Neural crest cell (in vitro differentiated cells): ENCODE measurements at places on chromosomes 16 and 17.
A peak's percentile ranks its signal among the peaks of the same experiment; 100 is the strongest.

DNA sequence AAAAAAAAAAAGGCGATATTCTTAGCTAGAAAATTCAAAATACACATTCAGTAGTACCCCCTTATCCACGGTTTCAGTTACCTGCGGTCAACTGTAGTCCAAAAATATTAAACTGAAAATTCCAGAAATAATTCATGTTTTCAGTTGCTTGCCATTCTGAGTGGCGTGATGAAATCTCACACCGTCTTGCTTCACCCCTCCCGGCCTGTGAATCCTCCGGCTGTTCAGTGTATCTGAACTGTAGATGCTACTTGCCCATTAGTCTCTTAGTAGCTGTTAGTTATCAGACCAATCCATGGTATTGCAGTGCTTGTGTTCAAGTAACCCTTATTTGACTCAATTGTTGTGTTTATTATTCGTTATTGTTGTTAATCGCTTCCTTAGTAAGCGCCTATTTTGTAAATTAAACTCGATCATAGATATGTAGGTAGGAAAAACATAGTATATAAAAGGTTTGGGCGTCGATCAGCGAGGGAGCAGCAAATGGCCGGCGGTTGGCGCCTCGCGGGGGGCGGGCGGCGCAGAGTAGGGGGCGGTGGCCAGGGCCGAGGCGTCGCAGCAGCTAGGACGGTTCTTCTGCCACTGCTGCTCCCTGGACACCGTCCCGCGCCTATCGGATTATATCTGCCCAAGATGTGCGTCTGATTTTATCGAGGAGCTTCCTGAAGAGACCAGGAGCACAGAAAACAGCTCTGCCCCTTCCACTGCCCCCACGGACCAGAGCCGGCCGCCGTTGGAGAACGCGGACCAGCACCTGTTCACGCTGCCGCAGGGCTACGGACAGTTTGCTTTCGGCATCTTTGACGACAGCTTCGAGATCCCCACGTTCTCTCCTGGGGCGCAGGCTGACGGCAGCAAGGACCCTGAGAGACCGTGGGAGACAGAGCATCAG is 39.8 kb upstream of the AKAP1 start:
- DNase-seq: no peak
- H3K4me1 ChIP-seq: no peaks in the 10 kb centered on the region
- no peak overlapping the region for H3K27ac ChIP-seq
- H3K27me3 ChIP-seq: peaks cover 9% of the 10 kb centered on the region
- no peaks in the 10 kb centered on the region for H3K36me3 ChIP-seq

GRCh38 chr16:1559446-1559975 is 26.0 kb downstream of the TMEM204 start:
- no peaks in the 10 kb centered on the region for H3K27me3 ChIP-seq
- peaks cover 3% of the 10 kb centered on the region for H3K36me3 ChIP-seq
- H3K27ac ChIP-seq: no peak overlapping the region

DNA sequence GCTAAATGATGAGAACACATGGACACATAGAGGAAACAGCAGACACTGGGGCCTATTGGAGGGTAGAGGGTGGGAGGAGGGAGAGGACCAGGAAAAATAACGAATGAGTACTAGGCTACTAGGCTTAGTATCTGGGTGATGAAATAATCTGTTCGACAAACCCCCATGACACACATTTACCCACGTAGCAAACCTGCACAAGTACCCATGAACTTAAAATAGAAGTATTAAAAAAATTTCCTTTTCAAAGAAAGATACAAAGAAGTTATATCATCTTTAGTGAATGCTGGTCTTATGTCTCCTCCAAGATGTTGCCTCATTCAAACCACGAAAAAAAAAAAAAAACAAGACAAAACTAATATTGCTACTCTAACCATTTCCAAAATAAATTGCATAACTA is 31.7 kb downstream of the MBTD1 start:
- no peaks in the 10 kb centered on the region for H3K4me1 ChIP-seq
- no peaks in the 10 kb centered on the region for H3K36me3 ChIP-seq
- H3K4me3 ChIP-seq: no peak overlapping the region

DNA sequence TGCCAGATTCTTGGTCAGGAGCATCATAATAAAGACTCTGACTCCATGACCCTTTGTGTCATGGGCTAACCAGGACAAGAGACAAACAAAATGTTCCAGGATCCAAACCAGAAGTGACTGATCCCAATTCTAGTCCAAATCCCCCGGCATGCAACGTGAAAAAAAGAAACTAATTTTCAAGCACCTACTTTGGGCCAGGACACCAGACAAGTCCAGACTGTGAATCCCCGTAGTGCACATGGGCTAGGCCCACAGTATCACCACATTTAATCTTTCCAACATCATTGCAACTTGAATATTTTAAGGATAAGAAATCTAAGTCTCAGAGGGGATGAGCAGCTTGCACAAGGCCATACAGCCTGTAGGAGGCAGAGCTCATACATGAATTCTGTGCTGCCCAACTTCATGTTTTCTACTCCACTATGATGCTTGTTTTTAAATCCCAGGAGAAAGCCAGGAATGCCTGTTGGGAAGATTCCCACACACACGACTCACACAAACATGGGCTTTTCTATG is 365.7 kb downstream of the NPIPA8 start:
- H3K36me3 ChIP-seq: peaks cover 2% of the 10 kb centered on the region
- H3K27me3 ChIP-seq: peaks cover 4% of the 10 kb centered on the region
- no peak overlapping the region for H3K4me3 ChIP-seq
- peaks cover 34% of the 10 kb centered on the region for H3K4me1 ChIP-seq

DNA sequence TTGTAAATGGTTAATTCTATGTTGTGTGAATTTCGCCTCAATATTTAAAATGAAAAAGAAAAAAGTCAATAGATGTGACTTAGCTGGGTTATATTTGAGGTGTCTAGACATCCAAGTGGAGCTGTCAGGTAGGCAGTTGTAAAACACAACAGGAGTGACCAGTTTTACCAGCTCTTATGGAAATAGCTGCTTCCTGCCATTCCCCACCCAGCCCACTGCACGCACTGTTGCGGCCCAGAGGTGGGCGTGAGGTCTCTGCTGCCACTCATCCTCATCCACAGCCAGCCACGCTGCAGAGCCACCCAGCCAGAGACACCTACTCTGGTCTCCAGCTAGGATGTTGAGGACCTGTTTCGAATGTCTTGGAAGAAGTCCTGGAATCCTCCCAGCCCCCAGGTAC is 3.4 kb upstream of the CARD14 start:
- H3K4me1 ChIP-seq: peaks cover 15% of the 10 kb centered on the region
- H3K36me3 ChIP-seq: no peaks in the 10 kb centered on the region
- no peak overlapping the region for H3K4me3 ChIP-seq

GRCh38 chr16:10992112-10992511 is 47.7 kb downstream of the CLEC16A start:
- DNase-seq: no peak
- no peak overlapping the region for H3K27ac ChIP-seq
- no peaks in the 10 kb centered on the region for H3K27me3 ChIP-seq
- peaks cover 3% of the 10 kb centered on the region for H3K36me3 ChIP-seq
- no peak overlapping the region for H3K4me3 ChIP-seq

- H3K4me1 ChIP-seq: no peaks in the 10 kb centered on the region
- peaks cover 42% of the 10 kb centered on the region for H3K36me3 ChIP-seq
- peaks cover 2% of the 10 kb centered on the region for H3K27me3 ChIP-seq
Measured at GRCh38 chr16:35743101-35743692, 2283.8 kb downstream of the TP53TG3F start.

GRCh38 chr17:16425698-16426659 is 10.6 kb downstream of the TRPV2 start:
- H3K4me3 ChIP-seq: no peak overlapping the region
- peaks cover 3% of the 10 kb centered on the region for H3K4me1 ChIP-seq
- no peak overlapping the region for H3K27ac ChIP-seq
- no peak for DNase-seq

GRCh38 chr16:79623062-79623461 is 22.5 kb upstream of the MAF start:
- peaks cover 5% of the 10 kb centered on the region for H3K27me3 ChIP-seq
- no peak overlapping the region for H3K4me3 ChIP-seq
- H3K4me1 ChIP-seq: no peaks in the 10 kb centered on the region
- no peaks in the 10 kb centered on the region for H3K36me3 ChIP-seq
- no peak for DNase-seq

DNA sequence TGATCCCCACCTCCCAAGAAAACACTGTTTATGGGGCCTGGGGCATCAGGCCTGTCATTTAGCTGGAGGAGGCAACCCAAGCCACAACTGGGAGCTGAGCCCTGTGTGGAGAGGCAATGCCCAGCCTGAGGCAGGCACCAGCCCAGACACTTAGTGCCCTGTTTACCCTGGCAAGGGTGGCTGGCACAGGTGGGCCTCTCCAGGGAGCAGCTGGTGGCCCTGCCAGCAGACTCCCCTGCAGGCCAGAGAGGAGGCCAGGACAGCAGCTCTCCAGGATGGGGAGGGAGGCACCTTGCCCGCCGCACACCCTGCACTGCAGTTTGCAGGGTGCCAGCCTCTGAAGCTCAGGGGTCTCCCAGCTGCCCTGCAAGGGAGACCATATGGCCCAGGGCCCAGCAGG is 9.1 kb upstream of the TMEM92 start:
- no peaks in the 10 kb centered on the region for H3K36me3 ChIP-seq
- H3K4me1 ChIP-seq: peaks cover 60% of the 10 kb centered on the region
- no peak overlapping the region for H3K4me3 ChIP-seq
- DNase-seq: no peak

DNA sequence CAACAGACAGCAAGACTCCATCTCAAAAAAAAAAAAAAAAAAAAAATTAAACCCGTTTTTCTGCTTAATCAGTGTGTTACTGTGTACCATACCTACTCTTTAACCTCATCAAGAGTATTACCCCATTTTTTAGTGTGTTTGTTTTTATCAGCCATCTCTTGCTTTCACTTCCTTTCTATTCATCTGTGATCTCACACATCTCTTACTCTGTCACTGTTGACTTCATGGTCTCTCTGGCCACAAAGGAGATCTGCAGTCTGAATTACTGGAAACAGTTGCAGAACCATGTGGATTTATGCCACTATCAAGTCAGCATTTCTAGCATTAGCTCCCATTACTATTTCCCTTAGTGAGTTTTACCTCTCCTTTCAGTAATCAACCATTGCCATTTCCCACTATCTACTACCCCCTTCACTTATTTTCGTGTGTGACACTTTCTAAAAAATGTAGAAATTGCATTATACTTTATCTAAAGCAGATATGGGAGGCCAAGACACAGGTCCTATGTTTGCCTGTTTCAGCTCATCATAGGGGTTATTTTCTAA is 20.1 kb downstream of the NDEL1 start:
- no peak for DNase-seq
- H3K27me3 ChIP-seq: no peaks in the 10 kb centered on the region
- H3K36me3 ChIP-seq: peaks cover 13% of the 10 kb centered on the region
- no peaks in the 10 kb centered on the region for H3K4me1 ChIP-seq
- peak overlapping the region; percentile 59 for H3K27ac ChIP-seq
- no peak overlapping the region for H3K4me3 ChIP-seq

DNA sequence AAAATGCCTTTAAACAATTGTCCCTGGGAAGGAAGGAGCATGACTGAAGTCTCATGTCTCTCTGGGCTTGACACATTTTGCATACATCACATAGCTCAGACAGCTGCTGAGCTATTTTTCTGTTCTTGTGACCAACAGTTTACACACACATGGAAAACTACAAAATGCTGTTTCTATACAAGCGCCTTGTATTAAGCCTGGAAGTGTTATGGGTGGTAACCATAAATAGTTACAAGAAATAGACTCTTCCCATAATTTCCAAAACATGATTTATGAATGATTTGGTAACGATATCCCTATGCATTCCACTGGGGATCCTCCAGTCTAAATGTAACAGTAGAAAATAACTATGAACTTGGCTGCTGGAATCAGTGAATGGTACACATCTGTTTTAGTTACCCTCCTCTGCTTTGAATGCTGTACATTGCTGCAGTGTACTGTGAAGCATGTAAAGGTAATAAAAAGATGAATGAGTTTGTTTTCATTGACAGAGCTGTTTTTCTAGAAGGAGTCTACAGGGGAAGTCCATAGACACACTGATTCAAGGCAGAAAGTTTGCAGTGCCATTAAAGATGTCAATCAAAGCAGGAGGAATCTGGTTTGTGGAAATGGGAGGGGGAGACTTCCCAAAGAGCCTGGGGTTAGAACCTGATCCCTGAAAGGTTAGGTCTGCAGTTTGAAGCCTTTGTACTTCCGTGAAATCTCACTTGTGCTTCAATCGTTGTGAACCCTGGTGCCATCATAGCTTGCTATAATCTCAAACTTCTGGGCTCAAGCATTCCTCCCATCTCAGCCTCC is 5.0 kb downstream of the ACSF2 start:
- no peaks in the 10 kb centered on the region for H3K27me3 ChIP-seq
- H3K27ac ChIP-seq: no peak overlapping the region
- H3K4me3 ChIP-seq: no peak overlapping the region
- DNase-seq: no peak

DNA sequence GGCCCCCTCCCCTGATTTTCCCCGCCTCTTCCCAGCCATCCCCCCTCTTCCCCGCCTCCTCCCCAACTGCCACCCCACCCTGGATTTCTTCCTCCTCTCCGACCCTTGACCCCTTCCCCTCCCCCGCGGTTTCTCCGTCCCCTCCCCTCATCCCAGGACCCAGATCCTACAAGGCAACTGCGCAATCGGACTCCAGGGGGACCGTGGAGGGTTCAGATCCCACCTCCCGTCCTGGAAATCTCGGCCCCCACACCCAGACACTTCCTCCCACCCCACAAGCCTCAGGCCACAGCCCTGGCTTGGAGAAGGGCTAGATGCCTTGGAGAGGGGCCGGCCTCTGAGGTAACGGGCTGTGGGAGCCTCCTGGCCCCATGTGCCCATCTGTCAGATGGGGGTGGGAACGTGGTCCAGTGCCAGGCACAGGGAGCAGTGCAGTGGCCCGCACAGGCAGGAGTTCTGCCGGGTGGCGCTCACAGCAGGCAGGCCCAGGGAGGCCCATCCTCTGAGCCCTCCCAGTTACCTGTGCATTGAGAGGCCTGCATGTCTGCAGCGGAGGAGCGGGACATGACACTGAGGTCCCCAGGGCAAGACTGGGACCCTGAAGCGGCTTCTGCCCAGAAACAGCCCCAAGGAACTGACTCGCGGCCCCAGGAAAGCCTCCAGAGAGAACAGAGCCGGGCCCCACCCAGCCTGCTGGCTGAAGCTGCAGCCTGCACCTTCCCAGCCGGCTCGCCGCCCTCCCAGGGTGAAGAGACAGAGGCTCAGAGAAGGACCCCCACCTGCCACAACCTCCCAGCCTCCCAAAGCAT is 16.7 kb downstream of the ZNF423 start:
- H3K27ac ChIP-seq: no peak overlapping the region
- H3K27me3 ChIP-seq: peaks cover 3% of the 10 kb centered on the region
- peaks cover 72% of the 10 kb centered on the region for H3K4me1 ChIP-seq
- H3K36me3 ChIP-seq: no peaks in the 10 kb centered on the region
- H3K4me3 ChIP-seq: peak overlapping the region; percentile 41

GRCh38 chr16:81661082-81661481 is 118.0 kb upstream of the PLCG2 start:
- no peaks in the 10 kb centered on the region for H3K27me3 ChIP-seq
- no peak for DNase-seq
- peaks cover 14% of the 10 kb centered on the region for H3K4me1 ChIP-seq
- H3K27ac ChIP-seq: no peak overlapping the region
- no peak overlapping the region for H3K4me3 ChIP-seq

GRCh38 chr17:72334205-72334604 is 213.4 kb downstream of the SOX9 start:
- no peak overlapping the region for H3K4me3 ChIP-seq
- H3K27ac ChIP-seq: no peak overlapping the region
- H3K4me1 ChIP-seq: peaks cover 25% of the 10 kb centered on the region
- H3K27me3 ChIP-seq: peaks cover 3% of the 10 kb centered on the region

GRCh38 chr17:2019723-2020122 is 5.4 kb downstream of the RTN4RL1 start:
- H3K4me3 ChIP-seq: no peak overlapping the region
- peaks cover 23% of the 10 kb centered on the region for H3K4me1 ChIP-seq
- H3K27ac ChIP-seq: no peak overlapping the region
- no peaks in the 10 kb centered on the region for H3K36me3 ChIP-seq
